ENCODE measurements at places on chromosomes 7 and 10.

DNA sequence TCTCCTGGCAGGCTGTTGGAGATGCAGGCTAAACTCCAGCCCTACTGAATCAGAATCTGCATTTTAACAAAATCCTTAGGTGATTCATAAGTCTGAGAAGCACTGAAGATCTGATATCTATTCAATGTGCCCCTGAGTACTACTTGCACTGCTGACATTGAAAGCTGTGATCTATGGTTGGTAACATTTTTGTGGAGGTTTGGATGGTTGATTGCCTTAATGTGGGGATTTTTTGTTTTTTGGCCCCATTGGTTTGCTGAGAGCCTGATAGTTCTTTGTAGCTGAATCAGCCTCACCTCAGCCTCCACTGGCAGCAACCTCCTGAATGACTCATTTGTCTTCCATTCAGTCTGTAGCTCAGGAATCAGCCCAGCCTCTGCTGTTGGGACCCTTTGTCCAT, 14.7 kb upstream of the LRRN3 start:
- DNase-seq = no peak

- no peak for DNase-seq
Observed at GRCh38 chr10:114346176-114347031, 57.9 kb downstream of the AFAP1L2 start.

- DNase-seq = no peak
Observed at GRCh38 chr7:81662531-81662930, 107.3 kb downstream of the HGF start.

GRCh38 chr7:151185762-151186639, 1.0 kb downstream of the ASB10 start:
- DNase-seq = no peak

DNA sequence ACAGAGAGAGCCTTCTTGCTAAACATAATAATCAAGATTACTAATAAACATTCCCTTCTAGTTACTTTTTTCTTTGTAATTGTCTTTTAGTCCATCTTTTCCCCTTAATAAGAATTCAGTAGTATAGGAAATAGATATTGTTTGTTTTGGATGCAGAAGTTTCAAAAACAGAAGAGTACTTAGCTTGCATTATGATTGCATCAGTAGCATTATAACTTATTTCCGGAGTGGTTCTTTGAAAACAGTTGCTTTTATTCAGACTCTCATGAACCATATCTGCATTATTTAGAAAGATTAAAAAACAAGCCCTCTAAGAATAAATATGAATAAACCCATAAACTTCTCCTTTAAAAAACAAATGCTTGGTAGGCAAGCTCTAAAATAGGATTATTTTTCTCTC, 34.0 kb upstream of the DKK1 start:
- no peak for DNase-seq

- no peak for DNase-seq
Observed at GRCh38 chr7:158585721-158586498, 1.7 kb downstream of the PTPRN2 start.

DNA sequence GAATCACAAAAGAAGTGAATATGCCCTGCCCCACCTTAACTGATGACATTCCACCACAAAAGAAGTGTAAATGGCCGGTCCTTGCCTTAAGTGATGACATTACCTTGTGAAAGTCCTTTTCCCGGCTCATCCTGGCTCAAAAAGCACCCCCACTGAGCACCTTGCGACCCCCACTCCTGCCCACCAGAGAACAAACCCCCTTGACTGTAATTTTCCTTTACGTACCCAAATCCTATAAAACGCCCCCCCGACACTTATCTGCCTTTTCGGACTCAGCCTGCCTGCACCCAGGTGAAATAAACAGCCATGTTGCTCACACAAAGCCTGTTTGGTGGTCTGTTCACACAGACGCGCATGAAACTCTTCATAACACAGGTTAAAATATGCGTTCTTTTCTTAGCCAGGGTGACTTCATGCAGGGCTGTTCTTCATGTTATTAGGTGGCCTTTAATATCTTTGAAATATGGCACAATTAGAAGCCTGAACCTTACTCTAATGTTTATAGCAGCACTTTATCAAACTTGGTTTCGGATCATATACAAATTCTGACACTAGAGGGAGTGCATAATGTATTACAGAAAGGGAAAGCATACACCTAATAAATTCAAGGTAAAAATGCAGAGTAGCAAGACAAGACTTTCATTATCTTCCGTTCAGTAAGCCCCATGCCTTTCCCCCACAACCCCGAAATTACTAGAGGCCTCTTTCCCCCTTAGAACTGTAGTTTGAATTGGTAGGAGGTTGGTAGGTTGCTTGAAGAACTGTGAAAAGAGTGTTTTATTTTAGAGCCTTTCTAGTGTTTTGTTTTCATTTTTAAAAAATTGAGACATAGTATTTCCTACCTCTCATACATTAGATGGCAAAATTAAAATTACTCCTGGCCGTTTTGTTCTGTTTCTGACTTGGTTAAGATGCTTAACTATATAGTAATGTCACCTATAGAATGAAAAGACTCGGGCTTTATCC, 117.9 kb downstream of the NPY start:
- DNase-seq = no peak

DNA sequence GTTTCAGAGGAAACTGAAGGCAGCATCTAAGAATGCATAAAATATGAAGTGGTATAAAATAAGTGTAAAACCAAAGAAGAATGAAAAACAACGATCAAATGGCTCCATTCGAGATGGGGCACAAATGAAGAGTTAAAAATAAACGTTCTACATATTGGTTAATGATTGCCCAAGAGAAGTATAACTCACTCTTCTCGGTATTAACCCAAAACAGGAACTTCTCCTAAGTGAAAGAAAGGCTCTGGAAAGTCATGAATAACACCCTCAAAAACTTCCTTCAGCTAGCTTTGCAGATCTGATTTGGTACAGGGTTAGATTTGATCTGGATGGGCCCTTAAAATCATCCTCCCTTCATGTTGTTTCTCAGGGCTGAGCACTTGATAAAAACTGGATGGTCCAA, 94.3 kb upstream of the ADO start:
- DNase-seq = no peak

DNA sequence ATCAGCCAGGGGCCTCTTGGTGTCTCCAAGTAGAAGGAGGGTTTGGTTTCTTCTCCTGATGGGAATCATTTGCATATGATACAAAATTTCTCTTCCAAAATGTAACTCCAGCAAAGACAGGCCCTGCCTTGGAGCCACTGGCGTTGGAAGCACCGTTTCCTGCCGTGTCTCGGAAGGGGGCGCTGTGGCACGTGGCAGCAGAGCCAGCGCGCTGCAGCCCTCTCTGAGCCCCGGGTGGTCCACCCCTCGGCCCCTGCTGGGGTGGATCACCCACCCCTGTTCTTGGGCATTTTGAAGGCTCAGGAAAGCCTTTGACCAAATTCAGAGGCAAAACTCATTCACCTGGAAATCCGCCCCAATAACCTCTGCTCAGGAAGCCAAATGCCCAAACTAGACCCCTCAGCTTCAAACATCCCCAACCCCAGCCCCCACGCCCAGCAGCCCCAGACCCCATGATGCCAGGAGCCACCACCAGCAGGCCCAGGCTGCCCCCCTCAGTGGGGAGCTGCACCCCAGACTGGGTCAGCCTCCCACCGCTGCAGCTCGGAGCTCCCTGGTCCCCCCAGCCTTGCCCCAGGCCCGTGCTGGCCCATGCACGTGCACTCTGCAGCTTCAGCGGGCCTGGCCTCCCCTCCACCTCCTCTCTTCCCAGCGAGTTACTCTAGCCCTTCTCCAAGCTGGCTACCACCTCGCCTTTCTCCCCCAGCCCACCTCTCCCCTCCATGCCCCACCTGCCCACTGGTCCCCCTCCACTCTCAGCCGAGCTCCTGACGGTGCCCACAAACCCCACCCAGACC, 29.5 kb upstream of the ELFN1 start:
- DNase-seq = no peak

- no peak for DNase-seq
Observed at GRCh38 chr7:22477876-22478450, 22.0 kb downstream of the STEAP1B start.

DNA sequence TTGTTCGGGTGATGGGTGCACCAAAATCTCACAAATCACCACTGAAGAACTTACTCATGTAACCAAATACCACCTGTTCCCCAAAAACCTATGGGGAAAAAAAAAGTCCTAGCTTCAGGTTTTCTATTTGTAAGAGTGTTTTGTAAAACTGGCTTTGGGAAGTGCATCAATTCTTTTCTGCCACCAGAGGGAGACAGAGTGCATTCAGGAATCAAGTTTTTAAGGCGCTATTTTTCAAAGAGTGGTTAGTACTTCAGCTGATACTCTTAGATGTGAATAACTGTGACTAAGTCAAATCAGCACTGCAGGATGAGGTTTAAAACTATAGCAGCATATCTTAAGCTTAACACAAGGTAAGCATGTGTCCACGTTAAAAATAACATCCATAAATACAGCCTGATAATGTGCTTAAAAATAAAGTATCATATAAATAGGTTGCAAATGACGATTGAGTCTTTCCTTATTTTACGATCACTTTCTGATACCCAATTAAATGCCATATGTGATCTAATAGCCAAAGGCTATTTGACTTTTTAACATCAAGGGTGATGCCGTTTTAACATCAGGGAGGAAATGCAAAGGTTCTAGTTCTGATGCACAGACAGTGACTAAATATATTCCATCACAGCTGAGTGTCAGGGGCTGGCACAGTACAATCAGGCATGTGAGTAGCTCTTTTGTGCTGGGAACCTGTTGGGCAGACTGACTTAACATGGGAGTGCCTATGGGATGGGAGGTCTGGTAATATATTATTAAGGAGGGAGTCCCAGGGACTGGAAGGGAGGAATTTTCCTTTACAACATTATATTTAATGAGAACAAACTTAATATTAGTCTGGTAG, 10.6 kb upstream of the LYZL2 start:
- DNase-seq = no peak

DNA sequence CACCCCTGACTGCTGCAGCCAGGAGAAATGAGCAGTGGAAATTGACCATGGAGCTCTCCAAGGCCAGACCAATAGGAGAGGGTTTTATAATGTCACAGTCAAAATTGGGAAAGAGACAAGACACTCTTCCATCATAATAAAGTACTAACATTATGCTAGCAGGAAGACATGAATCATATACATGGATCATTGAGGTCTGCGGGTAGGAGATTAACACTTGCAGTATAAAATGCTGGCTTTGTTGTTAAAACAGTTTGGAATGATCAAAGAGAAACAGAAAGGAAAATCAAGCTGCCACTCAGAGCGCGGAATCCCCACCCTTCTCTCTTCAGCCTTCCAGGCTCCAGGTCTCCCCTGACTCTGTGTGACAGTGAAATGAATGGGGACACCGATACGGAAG, 53.4 kb upstream of the CALN1 start:
- no peak for DNase-seq

DNA sequence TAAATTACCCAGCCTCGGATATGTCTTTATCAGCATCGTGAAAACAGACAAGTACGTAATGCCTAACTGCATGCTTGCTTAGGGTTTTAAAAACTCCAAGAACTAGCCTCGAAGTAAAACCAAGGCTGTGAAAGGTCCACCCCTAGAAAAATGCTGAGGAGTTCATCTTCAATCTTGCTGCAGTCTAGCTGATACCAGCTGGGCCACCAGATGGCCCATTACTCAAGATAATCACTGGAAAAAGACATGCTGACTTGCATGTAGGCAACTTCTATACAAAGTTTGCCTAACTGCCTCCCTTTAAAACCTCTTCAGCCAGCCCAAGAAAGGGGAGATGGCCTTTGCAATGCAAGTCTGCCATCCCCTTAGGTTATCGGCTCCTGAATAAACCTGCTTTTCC, 614.1 kb downstream of the GALNT17 start:
- no peak for DNase-seq

- no peak for DNase-seq
Observed at GRCh38 chr7:71239586-71240268, 107.8 kb downstream of the GALNT17 start.

DNA sequence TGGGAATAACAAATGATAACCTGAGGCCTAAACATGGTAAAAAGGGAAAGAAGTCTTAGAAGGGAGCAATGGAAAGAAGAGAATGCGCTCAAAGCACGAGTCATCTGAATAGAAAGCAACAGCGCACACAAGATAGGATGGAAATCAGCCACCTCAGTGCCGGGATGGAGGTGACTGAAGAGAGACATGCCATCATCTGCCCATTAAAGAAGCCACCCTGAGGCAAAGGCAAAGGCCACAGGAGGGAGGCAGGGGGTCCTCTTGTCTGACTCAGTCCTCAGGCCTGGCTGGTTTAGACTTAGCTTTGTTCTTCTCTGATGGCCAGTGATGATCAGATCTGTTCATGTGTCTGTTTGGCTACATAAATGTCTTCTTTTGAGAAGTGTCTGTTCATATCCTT, 180.6 kb downstream of the CHCHD3 start:
- no peak for DNase-seq

DNA sequence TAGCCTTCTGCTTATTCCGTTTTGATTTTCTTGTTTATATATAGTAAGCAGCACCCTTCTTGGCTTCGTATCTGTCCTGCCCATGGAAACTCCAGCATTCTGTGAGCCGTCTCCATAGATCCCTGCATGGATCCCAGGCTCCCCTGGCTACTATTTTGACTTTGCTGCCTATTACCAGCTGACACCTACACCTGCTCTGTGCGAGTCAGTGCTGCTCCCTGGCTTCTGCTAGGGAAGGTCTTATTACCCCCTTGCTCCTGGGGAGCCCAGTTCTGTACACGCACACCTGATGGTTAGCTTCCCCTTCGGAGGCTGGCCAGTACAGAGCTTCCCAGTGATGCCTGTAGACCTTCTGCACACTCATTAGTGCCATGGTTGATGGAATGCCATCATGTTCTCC, 35.4 kb downstream of the NACAD start:
- DNase-seq = no peak

GRCh38 chr7:104530251-104530650, 201.8 kb downstream of the LHFPL3 start:
- no peak for DNase-seq

GRCh38 chr7:112538726-112539255, 58.0 kb downstream of the LSMEM1 start:
- DNase-seq = no peak
